H9 (cell line): ENCODE measurements at places on chromosomes 11 and 22. TPM values are rescaled to one million over a fixed set of nuclear protein-coding genes. Genes with fewer than 3 reads are reported as not detected.

DNA sequence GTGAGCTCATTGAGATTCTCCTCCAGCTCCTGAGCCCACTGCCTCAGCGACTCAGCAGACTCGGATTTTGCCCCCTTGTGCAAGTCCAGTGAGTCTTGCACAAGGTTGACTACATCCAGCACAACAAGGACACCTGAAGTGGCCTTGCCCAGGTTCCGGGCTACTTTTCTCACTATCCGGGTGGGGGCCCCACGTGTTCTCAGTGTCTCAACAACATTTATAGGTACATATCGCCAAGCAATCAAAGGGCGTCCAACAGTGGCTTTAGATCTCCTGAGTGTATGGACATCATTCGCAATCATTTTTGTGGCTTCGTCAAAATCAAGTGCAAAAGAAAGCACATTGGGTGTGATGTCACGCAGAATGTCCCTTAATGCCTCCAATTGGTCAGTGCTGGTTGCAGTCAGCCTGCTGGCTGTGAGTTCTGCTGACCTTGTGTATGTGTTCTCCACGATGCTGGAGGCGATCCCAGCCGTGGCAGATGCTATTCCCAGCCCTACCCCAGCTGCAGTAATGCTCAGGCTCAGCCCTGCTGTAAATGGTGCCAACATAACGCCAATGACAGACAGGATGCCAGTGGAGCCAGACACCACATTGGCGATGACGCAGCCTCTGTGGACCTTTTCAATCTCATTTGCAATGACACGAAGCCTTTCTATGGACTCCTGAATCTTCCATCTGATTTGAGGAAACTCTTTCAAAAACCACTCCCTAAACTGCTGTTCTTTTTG lies 10.3 kb downstream of the APOL4 start:
- no peak for DNase-seq

DNA sequence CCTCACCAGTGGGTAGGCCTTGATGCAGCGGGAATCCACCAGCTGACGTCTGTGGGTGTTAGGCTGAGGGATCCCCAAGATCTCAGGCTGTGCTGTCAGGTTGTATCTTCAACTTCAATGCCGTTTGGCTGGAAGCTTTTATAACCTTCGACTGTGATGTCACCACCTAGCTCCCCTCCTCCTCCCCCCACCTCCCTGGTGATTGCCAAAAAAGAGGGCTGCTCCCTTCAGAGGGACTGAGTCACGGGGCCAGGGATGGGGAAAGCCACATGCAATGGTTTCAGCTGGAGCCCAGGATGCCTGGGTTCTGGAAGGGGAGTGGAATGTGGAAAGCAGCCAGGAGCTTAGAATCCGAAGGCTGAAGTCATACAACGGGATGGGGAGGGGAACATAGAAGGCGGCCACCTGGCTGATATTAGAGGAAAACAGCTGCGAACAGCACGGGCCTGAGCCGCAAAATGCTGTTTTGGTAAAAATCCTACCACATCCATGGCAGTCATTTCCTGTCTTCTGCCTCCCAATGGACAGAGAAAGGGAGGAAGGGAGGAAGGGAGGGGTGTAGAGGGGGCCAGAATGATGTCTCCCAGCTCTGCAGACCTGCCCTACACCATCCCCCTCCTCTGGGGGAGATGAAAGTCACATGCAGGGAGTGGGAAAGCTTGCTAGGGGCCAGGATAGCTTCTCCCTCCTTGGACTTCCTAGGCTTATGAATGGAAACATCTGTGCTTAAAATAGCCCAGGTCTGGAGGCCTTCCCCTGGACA lies at the start of gene LRRN4CL:
TSS of gene LRRN4CL (minus strand) at position 110 of the 763 bp plus-strand sequence. CDS start 1,022 bp downstream, outside the sequence.
- no peak for DNase-seq

- no peak for DNase-seq
These were observed 36.2 kb downstream of the FZD4 start for GRCh38 chr11:86918973-86919372.

DNA sequence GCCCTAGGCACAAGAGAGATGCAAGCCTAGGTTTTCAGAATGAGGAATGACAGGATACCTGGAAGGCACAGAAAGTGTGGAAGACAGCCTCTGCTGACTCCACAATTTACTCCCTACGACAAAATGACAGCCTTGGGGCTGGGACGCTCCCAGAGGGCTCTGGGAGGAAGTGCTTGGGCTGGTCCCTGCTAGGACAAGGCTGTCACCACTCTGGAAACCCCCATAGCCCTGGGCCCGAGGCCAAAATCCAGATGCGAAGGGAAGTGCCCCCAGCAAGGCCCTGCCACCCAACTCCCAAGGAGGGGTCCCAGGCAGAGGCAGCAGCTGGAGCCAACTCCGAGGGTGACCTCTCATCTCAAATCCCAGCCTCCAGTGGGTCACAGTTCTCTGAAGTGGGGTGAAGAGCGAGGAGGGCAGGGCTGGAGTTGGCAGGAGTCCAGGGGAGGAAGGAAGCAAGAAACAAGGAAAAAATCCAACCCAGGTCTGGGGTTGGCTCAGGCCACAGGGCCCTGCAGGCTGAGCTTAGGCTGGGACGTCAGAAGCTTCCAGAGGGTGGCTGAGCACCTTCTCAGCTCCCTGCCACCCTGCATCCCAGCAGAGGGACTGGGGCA lies 6.3 kb upstream of the CDC42EP2 start:
- DNase-seq, result no peak

- DNase-seq, result no peak
These were observed 787.6 kb downstream of the BRD1 start for GRCh38 chr22:49040111-49040510.

- no peak for DNase-seq
These were observed 196.9 kb downstream of the ADAMTS15 start for GRCh38 chr11:130645164-130645842.

DNA sequence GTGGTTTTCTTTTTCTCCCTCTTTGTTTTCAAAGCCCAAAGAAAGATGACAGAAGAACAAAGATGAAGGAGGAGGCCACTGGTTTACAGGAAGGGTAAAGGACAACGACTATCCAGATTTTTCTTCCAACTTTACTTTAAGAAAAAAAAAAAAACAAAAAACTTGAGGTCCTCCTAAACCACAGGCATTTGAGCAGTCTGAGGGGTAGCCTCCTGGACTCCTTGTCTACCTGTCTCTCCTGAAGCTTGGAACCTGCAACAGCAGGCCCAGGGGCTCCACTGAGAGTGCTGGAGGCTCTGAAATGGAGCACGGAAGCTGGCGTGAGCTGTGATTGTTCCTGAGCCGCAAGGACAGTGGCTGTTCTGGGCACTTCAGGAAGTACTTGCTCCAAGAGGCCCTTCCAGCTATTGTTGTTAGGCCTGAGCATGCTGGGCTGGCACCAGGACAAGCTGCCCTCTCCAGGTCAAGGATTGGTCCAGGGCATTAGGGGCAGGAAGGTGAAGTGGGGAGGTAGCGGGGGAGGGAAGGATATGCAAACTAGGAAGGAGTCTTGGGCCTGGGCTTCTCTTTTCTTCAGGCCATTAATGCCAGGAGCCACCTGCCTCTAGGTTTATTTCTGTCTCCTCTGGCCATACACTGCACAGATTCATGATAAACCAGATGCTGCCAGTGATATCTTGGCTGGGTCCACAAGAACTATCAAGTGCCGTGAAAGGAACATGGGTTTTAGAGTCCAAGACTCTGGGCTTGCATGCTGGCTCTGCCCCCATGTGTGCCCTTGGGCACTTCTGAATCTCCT lies 147.3 kb downstream of the CCDC34 start:
- peak; percentile 53 for DNase-seq

- no peak for DNase-seq
These were observed at the start of gene ARRB1 for GRCh38 chr11:75351541-75351790. Gene ARRB1 (minus strand): TSS chr11:75351661. CDS start chr11:75351607, 54 bp downstream.

Gene SCGB2A2
- not detected in 2 replicates for total RNA-seq
